Fibroblast of skin of right biceps (primary cell): ENCODE measurements at places on chromosomes 5 and 9.

GRCh38 chr9:132609184-132609583 lies 26.8 kb downstream of the BARHL1 start:
- no peak for DNase-seq

DNA sequence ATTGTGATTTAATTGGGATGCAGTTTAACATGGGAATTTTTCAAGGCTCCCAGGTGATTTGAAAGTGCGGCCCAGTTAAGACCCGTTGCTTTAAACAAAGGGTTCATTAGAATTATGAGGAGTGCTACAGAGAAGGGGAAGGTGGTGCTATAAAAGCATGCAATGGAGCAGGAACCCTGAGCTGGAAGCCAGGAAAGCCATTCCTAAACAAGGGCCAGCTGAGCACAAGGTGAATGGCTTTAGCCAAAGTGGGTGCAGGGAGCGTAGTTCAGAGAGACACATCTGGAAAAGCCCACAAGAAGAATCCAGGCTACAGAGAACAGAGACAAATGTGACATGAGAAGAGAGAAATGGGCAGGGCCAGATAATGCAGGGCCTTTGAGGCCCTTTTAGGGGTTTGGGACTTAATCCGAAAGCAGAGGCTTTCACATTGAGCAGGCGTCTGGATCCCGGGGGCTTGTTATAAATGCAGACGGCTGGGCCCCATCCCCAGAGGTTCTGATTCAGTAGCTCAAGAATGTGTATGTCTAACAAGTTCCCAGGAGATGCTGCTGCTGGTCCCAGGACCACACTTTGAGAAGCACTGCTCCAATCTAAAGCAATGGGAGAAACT lies 138.1 kb upstream of the WWC1 start:
- DNase-seq, result peak; percentile 84

DNA sequence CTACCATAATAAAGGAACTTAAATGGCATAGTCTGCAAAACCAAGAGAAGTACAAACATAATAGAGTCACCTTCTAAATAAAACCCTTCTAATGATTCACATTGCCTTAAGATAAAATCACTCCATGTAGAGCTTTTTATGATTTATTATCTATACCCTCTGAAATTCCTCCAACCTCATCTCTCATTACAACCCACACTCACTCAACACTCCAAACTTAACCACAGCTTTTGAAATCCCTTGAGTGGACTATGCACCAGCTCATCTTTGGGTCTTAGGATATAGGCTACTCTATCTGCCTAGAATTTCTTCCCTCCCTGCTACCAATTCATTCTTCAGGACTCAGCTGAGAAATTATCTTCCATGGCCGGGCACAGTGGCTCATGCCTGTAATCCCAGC lies 122.5 kb downstream of the CETN3 start:
- peak; percentile 54 for DNase-seq

- DNase-seq, result peak; percentile 12
Measured at GRCh38 chr5:44536650-44537260, 147.5 kb upstream of the FGF10 start.

GRCh38 chr9:87684627-87685219 lies 41.2 kb upstream of the CTSL start:
- DNase-seq, result peak; percentile 29

GRCh38 chr9:28249424-28249823 lies 676.1 kb upstream of the C9orf72 start:
- DNase-seq, result peak; percentile 26

- no peak for DNase-seq
Measured at GRCh38 chr5:165258197-165258771, 1752.9 kb downstream of the MAT2B start.

DNA sequence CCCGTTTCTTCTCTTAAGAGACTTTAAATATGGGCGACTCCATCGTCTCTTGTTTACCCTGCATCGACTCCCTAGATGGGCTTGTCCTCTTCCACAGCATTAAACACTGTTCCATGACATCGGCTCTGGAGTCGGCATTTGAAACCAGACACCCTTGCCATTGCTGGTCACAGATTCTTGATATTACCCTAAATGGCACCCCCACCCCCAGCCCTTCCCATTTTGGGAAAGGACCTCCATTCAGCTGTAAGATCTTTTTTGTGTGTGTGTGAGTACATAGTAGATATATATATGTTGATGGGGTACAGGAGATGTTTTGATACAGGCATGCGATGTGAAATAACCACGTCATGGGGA lies 51.1 kb upstream of the SH3PXD2B start:
- DNase-seq, result no peak

DNA sequence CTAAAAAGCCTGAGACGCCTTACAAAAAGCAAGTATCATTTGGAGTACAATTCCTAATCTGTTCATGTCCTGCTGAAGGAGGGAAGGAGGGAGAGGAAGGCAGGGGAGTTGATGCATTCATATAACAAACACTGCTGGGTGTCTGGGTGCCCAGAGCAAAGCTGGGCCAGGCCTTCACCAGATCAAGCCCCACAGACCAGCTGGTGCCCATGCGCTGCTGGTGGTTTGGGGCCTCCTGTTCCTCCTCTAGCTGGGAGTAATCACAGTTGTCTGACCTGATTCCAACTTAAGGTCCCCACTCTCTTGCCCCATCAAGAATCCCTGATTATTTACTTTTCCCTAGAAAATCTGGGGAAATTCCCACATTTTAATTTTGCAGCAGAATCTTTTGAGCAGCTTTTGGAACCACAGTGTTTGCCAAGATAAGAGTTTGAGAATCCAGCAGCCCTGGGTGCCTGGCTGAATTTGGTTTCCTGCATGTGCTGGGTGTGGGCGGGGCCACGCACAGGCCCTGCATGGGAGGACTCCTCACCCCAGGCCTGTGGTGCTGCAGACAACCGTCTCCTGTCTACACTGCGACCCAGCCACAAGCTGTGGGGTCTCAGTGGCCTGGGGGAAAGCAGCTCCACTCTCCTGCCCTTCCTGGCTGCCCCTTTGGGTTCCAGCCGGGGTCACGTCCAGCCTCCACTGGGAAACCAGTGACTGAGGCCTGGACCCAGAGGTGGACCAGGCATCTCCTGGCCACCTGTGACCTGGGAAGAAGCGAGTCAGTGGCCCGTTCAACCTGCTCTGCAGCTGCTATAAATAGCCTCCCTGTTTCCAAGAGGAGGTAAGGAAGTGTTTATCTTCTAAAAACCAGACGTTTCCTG lies 47.5 kb downstream of the NEURL1B start:
- no peak for DNase-seq

DNA sequence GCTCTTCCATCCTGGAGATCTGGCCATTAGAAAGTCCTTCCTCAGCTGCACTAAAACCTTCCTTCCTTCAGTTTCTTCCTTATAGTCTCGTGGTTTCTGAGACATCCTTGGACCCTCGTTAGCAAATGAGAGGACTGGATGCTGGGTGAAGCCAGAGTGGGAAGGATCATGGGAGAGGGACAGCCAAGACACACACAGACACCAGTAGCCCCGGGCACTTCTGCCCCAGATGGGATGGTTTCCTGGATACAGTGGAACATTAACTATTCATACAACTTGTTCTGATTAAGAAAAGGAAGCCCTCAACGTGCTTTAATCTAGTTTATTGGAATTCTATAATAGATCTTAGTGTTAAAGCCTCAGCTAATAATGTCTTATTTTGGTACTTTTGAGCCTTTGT lies 125.5 kb downstream of the SEC61B start:
- no peak for DNase-seq

DNA sequence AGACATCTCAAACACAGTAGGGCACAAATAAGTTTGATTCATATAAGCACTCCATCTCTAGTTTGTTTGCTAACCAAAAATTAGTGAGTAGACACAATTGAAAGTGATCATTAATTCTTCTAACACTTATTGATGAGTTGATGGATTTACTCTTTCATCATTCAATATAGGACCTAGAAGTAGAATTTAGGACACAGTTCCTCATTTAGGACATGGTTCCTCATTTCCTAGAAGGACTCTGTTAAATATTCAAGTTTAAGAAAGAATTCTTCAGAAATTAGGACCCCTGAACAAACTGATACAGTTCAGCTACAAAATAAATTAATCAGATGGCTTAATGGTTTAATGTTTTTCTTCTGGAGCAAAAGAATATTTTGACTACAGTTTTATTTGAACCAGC lies 143.5 kb upstream of the PRR16 start:
- no peak for DNase-seq

DNA sequence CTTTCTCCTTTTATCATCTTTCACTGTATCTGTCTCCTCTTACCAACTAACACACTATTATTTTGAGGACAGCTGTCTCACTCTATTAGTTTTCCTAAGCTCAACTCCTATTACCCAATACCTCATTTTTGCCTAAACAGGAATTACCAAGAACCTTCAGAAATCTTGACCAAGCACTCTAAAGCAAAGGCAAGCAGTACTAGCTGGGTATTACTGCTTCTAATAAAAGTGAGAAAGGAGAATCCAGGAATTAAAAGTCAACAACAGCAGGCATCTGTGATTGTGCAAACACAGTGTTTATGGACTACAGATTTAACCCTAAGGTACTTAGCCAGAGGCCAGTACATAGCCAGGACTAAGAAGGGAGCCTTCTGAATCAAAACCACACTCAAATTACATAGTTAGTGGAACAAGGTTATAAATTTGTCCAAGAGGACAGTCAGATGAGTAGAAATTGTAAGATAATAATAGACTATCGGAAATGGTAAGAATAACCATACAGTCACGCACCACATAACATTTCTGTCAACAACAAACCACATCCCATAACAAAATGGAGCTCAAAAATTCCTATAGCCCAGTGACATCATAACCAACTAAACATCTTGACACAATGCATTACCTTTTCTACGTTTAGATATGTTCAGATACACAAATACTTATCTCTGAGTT lies 8.3 kb downstream of the RFX3 start:
- DNase-seq, result no peak

DNA sequence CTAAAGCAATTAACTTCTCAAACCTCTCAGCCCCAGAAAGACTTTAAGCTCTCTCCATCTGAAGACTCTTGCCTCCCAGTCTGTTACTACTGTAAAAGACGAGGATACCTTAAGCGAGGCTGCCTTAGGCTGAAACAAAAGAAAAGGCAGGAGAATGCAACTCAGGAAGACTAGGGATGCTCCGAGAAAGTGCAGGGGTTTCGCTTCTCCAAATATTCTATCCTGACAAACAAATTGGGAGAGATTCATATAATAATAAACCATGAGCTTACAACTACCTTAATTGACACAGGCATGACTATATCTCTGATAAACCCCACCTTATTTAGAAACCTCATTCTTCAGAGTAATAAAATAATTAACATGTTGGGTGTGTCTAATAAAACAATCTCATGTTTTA lies 4.9 kb upstream of the UGT3A1 start:
- no peak for DNase-seq

DNA sequence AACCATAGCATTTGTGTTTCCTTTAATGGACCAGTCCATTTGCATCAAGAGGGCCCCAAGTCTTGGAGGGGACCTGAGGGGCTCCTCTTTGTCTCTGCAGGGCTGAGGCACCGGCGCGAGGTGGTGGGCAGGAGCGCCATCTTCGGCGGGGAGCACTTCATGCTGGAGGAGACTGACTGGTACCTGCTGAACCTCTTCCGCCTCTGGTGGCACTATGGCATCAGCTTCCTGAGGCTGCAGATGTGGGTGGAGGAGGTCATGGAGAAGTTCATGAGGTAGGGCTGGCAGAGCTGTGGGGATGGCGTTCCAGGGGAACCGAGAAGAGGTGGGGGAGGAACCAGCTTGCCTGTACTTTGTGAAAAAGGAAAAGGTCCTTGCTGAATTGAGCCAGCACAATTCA lies 6.1 kb downstream of the PCYOX1L start:
- no peak for DNase-seq

DNA sequence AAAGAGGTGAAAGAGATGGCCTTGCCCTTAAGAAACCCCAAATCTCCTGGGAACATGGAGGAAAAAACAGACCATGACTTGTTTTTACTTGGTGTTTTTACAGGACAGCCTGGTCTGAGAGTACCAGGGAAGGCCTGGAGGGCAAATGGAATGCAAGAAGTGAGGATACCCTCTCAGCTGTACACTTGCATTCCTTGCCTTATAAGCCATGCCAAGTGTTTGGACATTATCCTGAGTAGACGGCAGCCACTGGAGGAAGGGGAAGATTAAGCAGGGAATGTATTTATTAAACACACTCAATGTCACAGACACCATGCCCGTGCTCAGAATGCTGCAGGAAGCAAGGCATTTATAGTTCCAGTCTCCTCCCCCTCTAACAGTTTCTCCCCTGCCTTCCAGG lies 581.4 kb downstream of the CDK5RAP2 start:
- no peak for DNase-seq

- DNase-seq, result peak; percentile 30
Measured at GRCh38 chr5:79936002-79936645, 54.9 kb downstream of the MTX3 start.

- DNase-seq, result peak; percentile 3
Measured at GRCh38 chr5:121628783-121629182, 222.9 kb upstream of the FTMT start.

DNA sequence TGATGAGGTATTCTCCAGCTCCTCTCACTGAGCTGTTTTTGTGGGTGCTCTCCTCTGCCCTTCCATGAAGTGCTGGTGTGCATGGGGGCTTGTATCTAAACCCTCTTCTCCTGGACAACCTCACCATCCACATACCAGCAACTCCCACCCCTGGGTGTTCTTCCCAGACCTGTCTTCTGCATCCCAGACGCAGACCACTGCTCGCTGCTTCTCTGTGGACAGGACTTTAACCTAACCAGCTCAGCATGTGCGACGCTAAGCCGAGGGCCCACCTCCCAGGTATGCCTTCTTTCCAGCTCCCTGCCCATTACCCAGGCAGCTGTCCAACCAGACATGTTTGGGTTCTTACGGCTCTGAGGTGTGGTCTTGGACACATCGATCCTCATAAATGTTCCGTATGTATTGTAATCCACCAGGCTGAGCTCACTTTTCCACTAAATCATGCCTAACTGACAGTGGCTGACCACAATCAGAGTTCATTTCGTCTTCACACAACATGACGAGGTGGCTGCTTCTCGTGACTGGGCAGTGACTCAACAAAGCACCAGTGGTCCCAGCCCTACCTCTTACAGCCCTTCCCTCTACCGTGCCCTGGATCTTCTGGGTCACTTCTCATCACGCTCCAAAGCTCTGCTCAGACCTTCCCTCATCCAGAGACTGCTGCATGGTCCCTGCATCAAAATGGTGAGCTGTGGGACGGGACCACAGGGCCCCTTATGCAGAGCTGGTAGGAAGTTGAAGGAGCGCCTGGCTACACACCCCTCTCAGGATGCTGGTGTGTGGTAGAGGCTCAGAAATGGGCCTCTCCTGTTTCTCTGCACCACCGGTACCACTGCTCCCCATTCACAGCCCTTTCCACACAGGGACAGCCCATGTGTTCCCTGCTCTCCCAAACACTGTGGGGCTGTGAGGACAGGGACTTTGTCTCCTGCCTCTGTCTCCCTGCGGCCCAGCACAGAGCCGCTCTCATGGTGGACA lies 9.6 kb upstream of the PTGES2 start:
- peak; percentile 83 for DNase-seq

DNA sequence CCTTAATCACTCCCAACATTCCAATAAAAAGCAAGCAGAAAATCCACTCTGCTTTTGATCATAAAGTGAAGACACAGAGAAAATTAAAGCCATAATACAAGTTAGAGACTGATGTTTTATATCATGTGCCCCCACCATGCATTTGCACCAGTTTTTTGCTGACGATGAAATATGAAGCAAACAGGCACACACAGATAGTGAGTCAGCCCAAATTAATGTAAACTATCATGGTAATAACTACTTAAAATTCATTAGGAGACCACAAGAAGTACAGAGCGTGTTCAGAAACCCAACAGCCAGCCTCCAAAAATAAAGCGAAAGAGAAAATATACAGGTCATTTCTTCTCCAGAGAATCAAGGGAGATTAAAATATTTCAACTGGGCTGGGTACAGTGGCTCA lies 46.4 kb upstream of the KDM4C start:
- peak; percentile 46 for DNase-seq

GRCh38 chr5:109690975-109691574 lies 1.3 kb downstream of the MAN2A1 start:
- peak; percentile 81 for DNase-seq
